ENCODE measurements at places on chromosomes 7 and 10.

- no peak for DNase-seq
Observed at GRCh38 chr7:9889554-9889953, 1084.1 kb upstream of the PHF14 start.

GRCh38 chr7:139124084-139124914 lies 14.8 kb upstream of the ZC3HAV1 start:
- DNase-seq, result no peak

GRCh38 chr7:184294-185264 lies 7.8 kb upstream of the FAM20C start:
- DNase-seq, result no peak

GRCh38 chr10:78634835-78635234 lies 433.9 kb upstream of the ZMIZ1 start:
- DNase-seq, result no peak

DNA sequence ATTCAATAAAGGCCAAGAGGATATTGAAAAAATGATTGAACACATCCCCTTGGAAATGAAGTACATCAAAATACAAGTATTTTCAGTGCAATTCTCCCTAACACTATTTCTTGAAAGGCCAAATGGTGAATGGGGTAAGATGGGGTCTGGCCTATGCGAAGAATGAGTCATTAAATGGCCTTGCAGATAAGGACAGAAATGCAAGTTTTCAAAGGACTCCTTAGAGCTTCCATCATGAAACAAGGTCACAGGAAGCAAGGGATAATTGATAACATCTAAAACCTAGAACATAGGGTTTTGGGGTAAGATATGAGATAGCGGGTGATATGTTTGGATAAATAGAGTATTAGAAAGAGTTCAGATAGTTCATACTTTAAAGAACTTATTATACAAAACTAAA lies 109.3 kb upstream of the ABCB5 start:
- no peak for DNase-seq

GRCh38 chr10:74854610-74855009 lies 28.2 kb downstream of the KAT6B start:
- DNase-seq, result no peak

DNA sequence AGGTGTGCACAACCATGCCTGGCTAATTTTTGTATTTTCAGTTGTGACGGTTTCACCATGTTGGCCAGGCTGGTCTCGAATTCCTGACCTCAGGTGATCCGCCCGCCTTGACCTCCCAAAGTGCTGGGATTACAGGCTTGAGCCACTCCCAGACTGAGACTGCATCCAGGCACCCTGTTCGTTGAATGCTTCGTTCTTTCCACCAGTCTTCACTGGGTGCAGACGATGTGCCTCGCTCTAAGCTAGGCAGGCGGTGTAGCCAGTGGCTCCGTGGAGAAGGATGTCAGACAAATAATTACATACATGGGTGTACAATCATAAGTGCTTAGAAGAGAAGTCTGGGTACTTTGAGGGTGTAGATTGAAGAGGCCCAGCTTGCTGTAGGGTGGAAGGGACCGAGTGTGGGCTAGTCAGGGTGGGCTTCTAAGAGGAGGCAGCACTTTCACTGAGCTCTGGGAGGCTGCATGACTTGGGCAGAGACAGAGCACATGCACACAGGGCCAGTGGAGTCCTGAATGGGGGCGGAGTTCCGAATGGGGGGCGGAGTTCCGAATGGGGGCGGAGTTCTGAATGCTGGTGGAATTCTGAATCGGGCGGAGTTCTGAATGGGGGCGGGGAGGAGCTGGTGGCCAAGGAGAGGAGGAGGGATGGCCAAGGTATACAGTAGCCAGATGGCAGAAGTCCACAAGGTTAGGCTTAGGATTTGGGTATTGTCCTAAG lies 74.3 kb downstream of the COL26A1 start:
- DNase-seq, result no peak

- no peak for DNase-seq
Observed at GRCh38 chr7:70679661-70680060, 452.3 kb upstream of the GALNT17 start.

- no peak for DNase-seq
Observed at GRCh38 chr10:9561821-9562505, 1455.7 kb upstream of the CELF2 start.

DNA sequence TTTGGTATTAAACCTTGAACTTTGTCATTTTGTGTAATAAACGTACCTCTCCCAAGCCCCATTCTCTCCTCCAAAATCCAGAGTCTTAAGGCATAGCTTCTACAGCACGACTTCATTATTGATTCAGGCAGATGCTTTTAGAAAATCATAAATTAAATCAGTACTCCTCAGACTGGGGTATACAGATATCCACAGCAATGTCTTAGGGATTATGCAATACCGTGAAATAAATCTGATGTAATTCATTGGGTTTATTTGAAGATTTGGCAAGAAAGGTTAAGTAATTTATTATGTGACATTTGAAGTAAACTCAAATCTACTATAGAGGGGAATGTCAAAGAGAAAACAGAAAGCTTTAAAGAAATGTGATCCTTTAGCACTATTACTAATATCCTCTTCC lies 246.1 kb upstream of the PLXDC2 start:
- no peak for DNase-seq

DNA sequence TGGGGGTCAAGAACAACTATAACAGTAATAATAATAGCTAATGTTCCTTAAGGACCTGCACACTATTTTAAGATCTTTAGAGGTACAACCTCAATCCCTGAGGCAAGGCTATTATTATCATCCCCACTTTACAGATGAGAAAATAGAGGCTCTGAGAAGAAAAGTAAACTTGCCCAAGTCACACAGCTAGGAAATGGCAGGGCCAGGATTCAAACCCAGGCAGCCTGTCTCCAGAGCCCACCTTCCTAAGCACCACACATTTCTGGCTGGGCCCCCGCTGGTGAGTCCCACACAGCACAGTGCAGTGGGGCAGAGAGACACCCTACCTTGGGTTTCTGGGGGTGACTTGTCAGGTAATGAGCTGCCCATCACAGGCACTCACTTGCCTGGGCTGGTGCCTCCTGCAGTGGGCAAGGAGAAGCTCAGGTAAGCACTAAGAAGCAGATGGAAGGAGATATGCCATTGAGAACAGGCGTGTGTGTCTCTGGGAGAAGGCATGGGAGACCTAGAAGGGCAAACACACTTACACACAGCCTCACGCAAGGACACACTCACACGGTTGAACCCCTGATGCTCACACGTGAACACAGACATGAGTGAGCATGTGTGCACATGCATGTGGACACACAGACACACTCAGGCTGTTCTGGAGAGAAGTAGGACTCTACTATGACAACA lies 104.4 kb upstream of the ZMIZ1 start:
- DNase-seq, result no peak

DNA sequence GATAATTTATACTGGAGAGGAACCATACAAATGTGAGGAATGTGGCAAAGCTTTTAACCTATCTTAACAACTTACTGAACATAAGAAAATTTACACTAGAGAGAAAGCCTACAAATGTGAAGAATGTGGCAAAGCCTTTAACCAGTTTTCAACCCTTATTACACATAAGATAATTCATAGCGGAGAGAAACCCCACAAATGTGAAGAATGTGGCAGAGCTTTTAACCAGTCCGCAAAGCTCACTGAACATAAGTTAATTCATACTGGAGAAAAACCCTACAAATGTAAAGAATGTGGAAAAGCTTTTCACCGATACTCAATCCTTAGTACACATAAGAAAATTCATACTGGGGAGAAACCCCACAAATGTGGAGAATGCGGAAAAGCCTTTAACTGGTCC lies 37.9 kb downstream of the ZNF138 start:
- DNase-seq, result no peak

DNA sequence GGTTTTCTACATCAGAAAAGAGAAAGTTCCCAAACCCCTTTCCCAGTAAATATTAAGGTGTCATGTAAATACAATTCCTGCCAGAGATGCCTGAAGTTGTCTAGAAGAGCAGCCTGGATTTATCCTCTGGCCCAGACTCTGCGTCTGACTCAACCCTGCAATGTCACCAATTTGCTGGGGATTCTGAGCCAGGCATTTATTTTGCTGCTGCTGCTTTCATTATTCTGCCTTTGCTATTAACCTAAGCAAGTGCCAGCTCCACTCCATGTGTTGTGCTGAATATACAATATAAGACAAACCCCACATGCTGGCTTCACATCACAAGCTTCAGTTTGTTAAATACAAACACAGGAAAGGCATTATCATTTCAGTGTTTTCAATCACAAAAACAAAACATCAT lies 59.1 kb downstream of the ELAPOR2 start:
- no peak for DNase-seq

- DNase-seq, result no peak
Observed at GRCh38 chr7:129005186-129005585, 49.7 kb downstream of the TNPO3 start.

DNA sequence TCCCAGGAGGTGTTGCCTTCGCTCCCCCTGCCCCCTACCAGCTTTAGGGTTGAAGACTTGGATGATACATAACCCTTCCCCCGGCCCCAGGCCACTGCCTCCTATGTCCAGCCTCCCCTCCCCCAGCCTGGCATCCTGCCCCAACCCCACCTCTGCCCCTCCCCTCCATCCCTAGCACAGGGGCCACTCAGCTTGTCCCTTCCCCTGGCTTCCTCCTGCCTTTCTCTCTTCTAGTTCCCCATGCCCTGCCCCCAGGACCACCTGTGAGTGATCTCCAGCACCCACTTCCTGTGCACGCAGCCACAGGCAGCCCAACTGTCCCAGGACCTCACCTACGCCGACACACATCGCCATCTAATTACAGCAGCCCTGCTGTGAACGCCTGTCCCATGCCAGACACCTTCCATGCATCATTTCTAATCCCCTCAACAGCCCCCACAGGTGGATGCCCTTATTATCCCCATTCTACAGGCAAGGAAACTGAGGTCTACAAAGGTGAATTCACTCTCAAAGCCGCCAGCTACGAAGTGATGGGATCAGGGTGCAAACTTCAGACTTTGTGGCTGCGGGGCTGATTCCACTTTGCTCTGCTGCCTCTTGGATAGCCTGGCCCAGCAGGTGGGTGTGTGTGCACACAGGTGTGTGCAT lies 82.4 kb upstream of the CHST15 start:
- DNase-seq, result no peak

GRCh38 chr10:18104223-18104872 lies 35.9 kb upstream of the CACNB2 start:
- no peak for DNase-seq

- no peak for DNase-seq
Observed at GRCh38 chr7:5597772-5598171, 174.1 kb upstream of the TNRC18 start.

- DNase-seq, result no peak
Observed at GRCh38 chr7:136405931-136406777, 429.0 kb upstream of the MTPN start.

DNA sequence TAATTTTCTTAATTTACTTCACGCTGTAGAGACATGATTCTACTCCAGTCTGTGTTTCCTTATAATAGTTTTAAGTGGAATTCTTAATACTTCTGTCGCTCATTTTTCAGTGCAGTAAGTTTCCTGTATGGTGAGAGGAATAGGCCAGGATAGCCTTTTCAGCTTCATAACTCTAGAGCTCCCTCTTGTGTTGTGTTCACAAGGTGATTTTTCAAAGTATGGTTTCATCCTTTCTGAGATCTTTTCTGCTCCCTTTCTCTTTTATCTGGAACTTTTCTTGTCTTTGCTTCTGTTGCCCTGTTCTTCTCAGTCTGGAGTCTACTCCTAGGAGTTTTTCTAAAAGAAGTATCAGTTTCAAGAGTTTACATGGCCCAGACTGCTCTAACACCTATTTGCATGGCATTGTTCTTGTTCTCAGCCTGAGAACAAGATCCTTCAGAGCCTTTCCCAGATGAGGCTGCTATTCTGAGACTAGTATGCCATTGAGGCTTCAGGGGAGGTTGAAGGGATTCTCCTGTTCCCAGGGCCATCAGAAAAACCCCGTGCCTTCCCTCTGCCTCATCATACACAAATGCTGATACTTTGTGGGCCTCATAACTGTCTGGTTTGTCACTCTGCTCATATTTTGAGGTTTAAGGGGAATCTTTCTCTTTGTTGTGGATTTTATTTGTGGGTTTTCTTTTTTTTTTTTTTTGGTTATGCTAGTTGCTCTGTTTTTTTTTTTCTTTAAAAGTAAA lies 21.8 kb downstream of the NET1 start:
- no peak for DNase-seq

DNA sequence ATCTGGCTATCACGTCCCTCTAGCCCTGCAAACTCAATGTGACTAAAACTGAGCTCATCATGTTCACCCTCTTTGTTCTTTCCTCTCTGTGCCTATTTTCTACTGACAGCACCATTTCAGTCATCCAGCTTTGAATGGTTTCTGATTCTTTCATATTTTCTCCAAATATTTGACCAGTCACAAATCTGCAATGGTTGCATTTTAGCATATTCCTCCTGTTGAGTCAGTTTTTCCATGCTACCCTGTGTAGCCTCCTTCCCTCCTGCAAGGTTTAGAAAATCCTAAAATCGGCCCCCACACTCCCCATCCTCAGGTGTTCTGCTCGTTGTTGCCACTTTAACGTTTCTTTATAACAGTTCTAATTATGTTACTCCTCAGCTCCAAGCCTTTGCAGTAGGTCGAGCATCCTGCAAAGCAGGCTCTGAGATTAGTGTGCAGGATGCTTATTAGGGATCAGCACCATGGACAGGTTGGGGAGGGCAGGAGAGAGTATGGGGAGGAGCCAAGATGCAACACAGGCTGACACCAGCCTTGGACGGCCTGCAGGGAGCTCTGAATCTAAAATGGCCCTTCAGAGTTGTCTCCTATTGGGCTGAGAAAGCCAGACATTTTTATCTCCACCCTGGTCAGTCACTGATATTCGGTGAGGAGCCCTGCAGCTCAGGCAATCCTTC lies 531.0 kb upstream of the COBL start:
- DNase-seq, result no peak

DNA sequence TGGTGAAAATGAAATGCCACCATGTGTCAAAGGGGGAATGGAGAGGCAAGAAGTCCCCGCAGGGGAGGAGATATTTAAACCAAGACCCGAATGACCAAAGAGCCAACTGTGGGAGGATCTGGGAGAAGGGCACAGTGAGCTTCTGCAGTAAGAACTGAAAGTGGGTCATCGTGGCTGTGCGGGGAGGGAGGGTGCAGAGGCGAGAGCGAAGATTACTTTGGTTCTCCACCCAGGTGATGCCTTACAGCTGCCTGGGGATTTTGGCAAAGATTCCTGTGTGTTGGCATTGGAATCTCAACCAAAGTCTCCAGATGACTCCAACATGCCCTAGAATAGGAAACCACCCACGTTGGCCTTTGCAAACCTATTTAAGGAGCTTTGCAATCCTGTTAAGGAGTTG lies 44.2 kb upstream of the ADAM12 start:
- DNase-seq, result no peak

DNA sequence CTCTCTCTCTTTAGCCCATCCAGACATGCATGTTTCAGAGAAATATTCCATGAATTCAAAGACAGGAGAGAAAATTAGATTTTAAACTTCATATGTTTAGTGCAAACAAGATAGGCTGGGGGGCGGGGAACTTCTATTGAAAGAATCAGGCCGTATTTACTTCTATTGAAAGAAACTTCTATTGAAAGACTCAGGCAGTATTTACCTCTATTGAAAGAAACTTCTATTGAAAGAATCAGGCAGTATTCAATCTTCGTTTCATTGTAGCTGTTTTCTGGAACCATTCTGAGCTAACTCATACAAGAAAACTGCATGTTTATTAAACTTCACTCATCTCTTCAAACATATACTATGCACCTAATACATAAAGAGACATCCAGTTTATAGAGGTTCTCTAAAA lies 123.1 kb downstream of the TYW1B start:
- DNase-seq, result no peak

GRCh38 chr10:88728107-88728763 lies 22.2 kb downstream of the LIPK start:
- DNase-seq, result no peak

Measured in CD4-positive, alpha-beta T cell treated with Interleukin-15 for 1 hour (primary cell).